Activated CD4-positive, alpha-beta T cell treated with anti-CD3 and anti-CD28 coated beads for 4 hours (primary cell): ENCODE measurements at places on chromosomes 1 and 21.

DNA sequence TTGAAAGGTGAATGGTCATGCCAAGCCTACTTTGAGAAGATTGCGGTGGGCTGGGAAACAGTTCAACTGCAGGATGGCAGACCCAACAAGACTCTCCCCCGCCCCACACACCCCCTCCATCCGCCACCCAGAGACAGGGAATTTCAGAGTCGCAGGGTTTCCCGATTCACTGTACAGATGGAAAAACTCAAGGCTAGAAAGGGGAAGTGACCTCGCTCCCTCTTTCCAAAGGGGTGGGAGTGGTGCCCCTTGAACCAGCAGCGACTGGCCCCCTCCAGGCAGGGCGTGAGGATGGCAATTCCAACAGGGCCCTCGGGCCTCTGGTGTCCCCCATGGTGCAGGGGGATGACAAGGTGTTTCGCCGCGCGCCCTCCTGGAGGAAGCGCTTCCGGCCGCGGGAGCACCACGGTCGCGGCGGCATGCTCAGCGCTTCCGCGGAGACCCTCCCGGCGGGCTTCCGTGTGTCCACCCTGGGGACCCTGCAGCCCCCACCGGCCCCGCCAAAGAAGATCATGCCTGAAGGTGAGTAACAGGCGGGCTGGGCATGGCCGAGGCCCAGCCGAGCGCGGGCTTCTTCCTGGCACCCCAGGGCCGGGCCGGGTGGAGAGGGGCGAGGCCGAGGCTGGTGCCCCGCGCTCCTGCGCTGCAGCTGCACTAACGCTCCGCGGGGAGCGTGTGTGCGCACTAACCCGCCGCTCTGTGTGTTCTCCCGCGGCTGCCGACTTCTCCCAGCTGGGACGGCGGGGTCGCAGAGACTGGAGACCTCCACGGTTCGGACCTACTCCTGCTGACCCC, 10.4 kb downstream of the MYOG start:
- no peak for DNase-seq

- DNase-seq = peak; percentile 28
Observed at GRCh38 chr1:172727956-172728603, 69.2 kb downstream of the FASLG start.

DNA sequence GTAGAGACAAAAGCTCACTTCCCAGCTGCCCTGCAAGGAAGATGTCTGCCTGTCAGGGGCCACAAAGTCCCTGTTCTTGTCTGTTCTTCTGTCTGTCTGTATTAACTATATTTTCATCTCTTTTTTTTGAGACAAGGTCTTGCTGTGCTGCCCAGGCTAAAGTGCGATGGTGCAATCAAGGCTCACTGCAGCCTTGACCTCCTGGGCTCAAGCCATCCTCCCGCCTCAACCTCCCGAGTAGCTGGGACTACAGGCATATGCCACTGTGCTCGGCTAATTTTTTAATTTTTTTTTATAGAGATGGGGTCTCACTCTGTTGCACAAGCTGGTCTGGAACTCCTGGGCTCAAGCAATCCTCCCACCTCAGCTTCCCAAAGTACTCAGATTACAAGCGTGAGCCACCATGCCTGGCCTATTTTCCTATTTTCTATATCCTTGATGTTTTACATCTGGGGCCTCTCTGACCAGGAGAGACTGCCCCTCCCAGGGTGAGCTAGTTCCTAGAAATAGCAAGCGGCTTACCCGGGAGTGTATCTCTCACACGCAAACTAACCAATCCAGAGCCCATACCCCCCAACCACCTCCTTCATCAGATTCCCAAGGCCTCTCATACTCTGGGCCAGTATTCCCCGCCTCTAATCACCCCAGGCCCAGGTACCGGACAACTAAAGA, 5.4 kb upstream of the KLHDC7A start:
- DNase-seq = no peak

- no peak for DNase-seq
Observed at GRCh38 chr1:17614586-17614985, 75.1 kb downstream of the ARHGEF10L start.

GRCh38 chr1:10236405-10237156, 26.2 kb downstream of the KIF1B start:
- no peak for DNase-seq

DNA sequence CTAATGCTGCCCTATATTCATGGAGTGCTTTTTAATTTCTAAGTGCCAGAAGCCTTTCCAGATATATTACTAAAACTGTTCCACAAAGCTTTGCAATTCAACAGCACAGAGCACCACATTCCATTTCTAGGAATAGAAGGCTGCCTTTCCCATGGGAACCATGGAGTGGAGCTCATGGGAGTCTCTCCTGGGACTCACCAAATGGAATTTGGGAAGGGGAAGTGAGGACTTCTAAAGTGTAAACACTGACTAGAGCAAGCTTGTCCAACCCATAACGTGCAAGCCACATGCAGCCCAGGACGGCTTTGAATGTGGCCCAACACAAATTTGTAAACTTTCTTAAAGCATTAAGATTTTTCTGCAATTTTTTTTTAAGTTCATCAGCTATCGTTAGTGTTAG, 190.4 kb upstream of the TNR start:
- no peak for DNase-seq
